HT1080 (cell line): ENCODE measurements at places on chromosomes 5 and 9. TPM values are rescaled to one million over a fixed set of nuclear protein-coding genes. Genes with fewer than 3 reads are reported as not detected.

NME5 gene
- total RNA-seq: not detected in 2 replicates

PRSS3 gene
- 6.8 and 7.3 TPM in 2 replicates for total RNA-seq

CARTPT gene
- total RNA-seq: not detected in 2 replicates

EQTN gene
- not detected in 2 replicates for total RNA-seq

ACSL6 gene
- total RNA-seq: 0.03 and 0.06 TPM in 2 replicates

PCDHA5 gene
- not detected in 2 replicates for total RNA-seq

PLPP7 gene
- total RNA-seq: 0.56 and 1.6 TPM in 2 replicates

LHX2 gene
- total RNA-seq: not detected in 2 replicates

SHB gene
- total RNA-seq: 31.9 and 42.8 TPM in 2 replicates

GABRA1 gene
- total RNA-seq: not detected in 2 replicates

BBLN gene
- 79.8 and 119 TPM in 2 replicates for total RNA-seq

GLT6D1 gene
- not detected in 2 replicates for total RNA-seq

SLC28A3 gene
- total RNA-seq: 0.02 and 0.03 TPM in 2 replicates

SOHLH1 gene
- 0.23 TPM in 1 of 2 replicates, not detected in the other for total RNA-seq

CDH6 gene
- not detected in 2 replicates for total RNA-seq

C5orf52 gene
- not detected in 2 replicates for total RNA-seq

RPL7A gene
- total RNA-seq: 2,307 and 2,771 TPM in 2 replicates

INSYN2B gene
- total RNA-seq: 12.0 and 14.0 TPM in 2 replicates
